Stimulated activated CD8-positive, alpha-beta memory T cell treated with anti-CD3 and anti-CD28 coated beads, Interleukin-7, amount 100 ng/mL, for 24 hours (primary cell): ENCODE measurements at places on chromosomes 4 and X.

DNA sequence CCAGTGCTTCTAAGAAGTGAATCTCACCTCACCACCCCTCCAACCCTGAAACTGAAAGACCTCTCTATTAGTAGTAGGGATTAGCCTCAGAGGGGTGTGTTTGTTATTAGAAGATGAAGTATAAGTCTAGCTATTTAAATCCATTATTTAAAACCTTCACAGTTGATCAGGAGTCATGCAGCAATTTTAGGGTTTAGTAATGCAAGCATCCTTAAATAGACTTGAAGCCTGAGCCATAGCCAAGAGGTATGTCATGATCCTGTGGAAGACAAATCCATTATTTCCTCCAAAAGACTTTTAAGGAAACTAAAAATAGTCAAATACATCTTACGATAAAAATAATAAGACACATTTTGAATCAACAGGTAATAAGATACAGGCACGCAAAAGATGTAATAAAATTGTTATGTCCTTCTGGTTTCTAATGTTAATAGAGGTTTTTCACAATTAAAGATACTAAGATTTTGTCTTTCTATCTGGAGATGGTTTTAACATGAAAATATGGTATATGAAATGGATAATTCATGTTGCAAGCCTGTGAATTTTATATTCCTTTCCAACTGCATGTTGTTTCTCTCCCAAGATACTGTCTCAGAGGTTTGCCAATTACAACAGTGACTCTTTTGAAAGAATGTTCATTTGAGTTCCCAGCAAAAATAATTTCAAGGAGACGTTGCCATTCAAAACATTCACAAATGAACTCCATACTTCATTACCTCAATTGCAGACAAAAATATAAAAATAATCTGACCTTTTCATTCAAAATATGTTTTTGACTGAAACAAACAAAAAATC lies 68.0 kb downstream of the LUZP4 start:
- DNase-seq, result no peak

GRCh38 chr4:120491481-120491880 lies 424.8 kb upstream of the MAD2L1 start:
- DNase-seq, result no peak

DNA sequence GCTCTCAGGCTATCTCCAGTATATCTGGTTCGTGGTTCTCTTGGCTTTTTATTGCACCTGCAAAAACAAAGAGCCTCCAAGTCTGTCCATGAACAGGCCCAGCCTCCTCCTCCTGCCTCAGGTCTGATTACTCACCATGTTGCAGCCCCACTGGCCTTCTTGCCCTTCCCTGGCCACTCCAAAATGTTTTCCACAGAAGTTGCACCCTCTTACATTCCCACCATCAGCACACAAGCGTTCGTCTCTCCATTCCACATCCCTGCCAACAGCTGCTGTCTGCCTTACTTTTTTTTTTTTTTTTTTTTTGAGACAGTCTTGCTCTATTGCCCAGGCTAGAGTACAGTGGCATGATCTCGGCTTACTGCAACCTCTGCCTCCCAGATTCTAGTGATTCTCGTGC lies 86.7 kb downstream of the RFC1 start:
- no peak for DNase-seq

- no peak for DNase-seq
Measured at GRCh38 chr4:173365359-173365996, 5.3 kb upstream of the SAP30 start.

DNA sequence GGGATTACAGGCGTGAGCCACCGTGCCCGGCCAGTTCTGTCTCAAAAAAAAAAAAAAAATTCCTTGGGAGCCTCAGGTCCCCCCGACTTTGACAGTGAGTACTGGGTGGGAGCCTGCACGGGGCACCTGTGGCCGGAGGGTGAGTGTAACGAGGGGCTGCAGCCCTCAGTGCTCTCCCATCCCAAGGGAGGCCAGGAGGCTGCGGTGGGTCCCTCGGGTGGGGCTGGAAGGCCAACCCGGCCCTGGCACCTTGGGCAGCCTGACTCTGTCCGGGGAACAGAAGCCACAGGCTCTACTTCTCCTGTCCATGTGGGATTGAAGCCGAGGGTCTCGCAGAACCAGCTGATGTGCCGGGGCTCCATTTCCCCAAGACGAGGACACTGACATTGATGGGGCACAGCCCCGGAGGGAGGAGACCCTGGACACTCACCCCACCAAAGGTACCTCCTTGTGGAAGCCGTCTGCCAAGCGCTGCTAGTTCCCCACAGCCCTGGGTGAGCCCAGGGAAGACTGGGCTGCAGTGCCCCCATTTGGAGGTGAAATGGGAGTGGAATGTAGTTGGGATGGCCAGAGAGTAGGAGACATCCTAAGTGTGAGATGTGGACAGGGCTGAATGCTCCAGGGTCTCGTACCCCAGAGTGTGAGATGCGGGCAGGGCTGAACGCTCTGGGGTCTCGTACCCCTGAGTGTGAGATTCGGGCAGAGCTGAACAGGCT lies 2.3 kb upstream of the SLC26A1 start:
- no peak for DNase-seq

DNA sequence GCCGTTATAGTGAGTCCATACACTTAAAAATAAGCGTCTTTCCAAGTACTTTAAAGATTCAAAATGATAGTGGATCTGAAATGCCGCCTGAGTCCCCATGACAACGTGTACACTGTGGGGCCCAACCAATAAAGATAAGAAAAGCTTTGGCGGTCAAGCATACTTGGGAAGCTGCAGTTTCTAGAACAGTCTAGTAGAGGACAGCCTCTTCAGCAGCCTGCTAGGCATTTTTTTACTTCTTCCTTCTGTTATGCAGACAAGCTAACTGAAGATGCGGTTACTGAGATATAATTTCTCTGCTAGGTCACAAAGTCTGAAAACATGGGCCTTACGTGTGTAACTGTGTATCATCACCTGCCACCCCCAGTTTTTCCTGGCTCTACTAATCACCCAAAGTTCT lies 402 bp upstream of the UPRT start:
- no peak for DNase-seq

- no peak for DNase-seq
Measured at GRCh38 chrX:41377624-41378023, 43.7 kb downstream of the DDX3X start.

DNA sequence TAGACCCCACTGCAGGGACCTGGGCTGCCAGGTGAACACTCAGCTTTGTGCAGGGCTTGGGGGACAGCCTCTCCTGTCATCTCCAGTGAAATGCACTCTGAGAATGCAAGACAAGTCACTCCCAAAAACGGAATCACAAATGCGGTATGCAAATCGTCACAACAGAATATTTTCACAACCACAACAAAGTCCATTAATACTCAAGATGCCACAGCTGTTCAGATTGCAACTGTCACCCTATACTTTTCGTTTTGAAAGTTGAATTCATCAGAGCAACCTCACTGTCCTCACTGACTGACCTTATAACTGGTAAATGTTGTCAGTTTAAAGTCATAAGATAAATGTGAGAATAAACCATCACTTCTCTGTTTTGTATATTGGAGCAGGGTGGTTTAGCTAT lies 16.6 kb downstream of the JAKMIP1 start:
- no peak for DNase-seq

- no peak for DNase-seq
Measured at GRCh38 chr4:101086801-101087586, 260.3 kb downstream of the PPP3CA start.

- DNase-seq, result peak; percentile 40
Measured at GRCh38 chrX:49165901-49166881, 3.6 kb downstream of the MAGIX start.

GRCh38 chr4:185589067-185589836 lies 53.9 kb upstream of the PDLIM3 start:
- DNase-seq, result no peak

DNA sequence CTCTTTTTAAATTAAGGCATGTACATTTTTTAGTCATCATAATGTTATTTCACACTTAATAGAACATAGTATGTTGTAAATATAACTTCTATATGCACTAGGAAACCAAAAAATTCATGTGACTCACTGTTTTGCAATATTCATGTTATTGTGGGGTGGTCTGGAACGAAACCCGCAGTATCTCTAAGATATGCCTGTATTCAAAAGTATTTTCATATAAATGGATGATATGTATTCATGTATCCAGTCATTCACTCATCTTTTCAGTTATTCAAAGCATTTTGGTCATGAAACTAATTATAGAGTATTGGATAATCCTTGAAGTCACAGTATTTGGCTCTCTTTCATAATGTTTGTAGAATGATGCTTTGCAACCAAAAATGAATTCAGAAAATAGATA lies 168.1 kb downstream of the HS6ST2 start:
- DNase-seq, result no peak
